ENCODE measurements at places on chromosomes 5 and 9. TPM values are rescaled to one million over a fixed set of nuclear protein-coding genes. Genes with fewer than 3 reads are reported as not detected.

The ANKRD31 gene
- 0.13 TPM for total RNA-seq

The UAP1L1 gene
- 15.6 TPM for total RNA-seq

DNA sequence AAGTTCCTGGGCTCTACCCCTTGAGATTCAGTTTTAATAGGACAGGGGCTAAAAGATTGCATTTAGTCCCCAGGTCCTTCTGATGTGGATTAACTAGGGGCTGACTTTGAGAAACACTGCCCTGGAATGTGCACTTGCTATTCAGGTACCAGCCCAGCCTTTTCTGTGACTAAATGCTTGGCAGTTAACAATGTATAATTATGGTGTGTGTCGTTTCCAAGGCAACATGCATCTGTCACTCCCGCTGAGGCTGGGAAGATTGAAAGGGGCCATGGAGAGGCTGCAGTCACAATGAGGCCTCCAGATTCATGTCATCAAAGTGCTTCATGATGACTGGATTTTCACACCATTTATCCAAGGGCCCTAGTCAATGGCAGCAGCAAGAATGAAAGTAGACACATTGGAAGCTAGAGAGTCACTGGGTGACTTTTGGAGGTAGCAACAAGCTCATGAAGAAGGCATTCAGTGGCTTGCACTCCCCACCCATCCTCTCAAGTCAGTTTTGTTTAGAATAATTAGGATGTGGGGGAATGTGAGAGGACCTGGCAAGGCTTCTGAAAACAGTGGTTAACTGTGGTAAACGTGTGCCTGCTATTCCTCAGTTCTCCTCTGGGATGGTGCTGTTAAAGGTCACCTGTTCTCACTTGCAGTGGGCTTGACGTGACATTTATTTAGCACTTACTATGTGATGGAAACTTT is 28.3 kb downstream of the RAI14 start:
- DNase-seq, result peak; percentile 56

The PAPPA gene
- 5.4 TPM for total RNA-seq

The PCYOX1L gene
- total RNA-seq, result 4.8 TPM
